ENCODE measurements at places on chromosomes 4 and X.

- no peak for DNase-seq
These were observed 26.2 kb downstream of the IRF2 start for GRCh38 chr4:184448141-184448540.

DNA sequence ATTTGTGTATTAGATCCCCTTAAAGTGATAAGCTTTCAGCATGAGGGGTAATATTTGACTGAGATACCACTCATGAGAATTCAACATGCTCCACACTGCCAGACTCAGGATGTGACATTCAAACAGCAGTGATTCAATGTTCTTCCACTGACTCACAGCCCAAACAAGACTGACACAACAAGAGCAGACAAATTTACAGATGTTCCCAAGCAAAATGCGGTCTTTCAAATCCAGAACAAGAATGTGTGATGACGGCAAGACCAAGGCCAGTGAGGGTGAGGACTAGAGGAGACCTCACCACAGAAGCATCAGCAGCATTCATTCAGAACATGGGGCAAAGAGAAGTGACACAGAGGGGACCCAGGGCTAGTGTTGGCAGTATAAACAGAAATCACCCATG is 99.3 kb upstream of the GRIA3 start:
- DNase-seq = no peak

DNA sequence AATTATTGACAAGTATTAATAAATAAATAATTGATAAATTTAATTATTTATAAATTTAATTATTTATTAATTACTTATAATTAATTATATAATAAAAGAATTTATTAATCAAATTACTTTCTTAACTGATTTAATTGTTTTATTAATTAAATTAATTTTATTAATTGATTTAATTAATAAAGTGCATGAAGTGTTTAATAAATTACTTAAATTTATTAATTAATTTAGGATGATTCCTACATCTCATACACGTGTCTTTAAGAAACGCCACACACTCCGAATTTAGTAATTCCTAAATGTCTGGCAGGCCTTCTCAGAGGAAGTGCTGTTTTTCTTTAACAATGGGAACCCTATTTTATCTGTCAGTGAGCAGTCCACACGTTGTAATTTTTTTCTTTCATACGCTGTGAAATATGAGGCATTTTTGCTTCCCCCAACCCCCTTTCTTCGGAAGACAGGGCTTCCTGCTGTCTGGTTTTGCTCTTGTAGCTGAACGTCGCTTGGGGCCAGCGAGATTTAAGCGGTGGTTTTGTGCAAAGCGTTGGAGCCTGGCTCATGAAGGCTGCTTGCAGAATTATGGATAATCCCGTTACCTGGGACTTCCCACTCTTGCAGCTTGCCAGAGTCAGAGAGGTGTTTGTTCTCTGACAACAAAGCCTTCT is 46.8 kb downstream of the CRLF2 start:
- DNase-seq = peak; percentile 68

DNA sequence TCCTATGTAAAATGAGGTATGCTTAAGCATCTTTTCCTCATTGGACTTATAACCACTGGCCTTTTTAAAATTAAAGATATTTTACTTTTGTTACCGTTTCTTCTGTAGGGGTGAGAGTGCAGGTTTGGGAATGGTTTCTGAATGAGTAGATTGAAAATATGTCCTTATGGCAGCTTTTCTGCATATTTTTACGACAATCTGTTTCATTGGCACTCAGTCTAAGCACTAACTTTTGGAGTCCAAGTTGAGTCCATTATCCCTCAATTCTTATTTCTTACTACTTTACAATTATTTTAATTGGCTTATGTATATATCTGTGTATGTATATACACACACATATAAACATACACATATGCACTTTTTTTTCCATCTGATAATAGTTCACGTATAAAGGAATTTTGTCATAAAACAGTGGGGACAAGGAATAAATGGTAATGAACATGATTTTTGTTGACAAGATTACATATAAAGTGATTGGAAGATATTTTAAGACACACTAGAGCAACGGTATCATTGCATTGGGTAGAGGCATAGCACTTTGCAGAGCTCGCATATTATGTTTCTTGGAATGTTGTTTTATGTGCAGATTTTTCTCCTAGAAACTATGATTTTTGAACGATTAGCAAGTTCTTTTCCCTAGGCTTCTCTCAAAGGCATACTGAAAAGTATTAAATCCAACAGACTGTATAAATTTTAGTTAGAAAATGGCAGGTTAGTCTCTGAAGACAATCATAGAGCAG is 133.0 kb downstream of the FAT4 start:
- DNase-seq = no peak

DNA sequence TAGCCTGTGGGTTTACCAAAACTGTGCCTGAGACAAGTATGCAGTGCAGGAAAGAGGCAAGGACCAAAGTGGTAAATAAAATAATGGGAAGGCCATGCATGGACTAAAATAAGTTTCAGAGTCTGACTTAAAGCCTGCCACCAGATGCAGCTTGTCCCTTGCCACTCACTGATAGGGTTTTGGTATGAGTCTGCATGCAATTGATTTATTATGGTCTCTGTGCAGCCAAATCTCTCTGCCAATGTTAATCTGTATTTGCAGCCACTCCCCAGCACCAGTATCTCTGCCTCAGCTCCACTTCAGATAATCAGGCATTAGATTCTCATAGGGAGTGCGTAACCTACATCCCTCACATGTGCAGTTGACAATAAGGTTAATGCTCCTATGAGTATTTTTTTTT is 5.5 kb upstream of the FGF2 start:
- DNase-seq = no peak

DNA sequence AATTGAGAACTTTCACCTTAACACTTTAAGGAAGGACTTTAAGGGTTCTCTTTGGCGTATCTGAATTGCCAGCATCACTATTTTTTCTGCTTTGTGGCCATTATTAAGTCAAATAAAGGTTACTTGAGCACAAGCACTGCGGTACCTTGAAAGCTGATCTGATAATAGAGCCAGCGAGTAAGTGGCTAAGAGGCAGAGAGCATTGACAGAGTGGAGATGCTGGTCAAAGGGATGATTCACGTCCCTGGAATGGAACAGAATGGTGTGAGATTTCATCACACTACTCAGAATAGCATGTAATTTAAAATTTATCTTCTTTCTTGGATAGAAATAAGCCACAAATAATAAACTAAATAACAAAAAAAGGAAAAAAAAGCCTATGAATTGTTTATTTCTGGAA is 57.1 kb upstream of the NPFFR2 start:
- DNase-seq = no peak

GRCh38 chrX:38149016-38149415 is 71.7 kb downstream of the SRPX start:
- no peak for DNase-seq

- no peak for DNase-seq
These were observed 20.8 kb upstream of the TMEM184C start for GRCh38 chr4:147596377-147596776.

GRCh38 chrX:153061732-153062131 is 5.5 kb downstream of the PNMA3 start:
- no peak for DNase-seq

DNA sequence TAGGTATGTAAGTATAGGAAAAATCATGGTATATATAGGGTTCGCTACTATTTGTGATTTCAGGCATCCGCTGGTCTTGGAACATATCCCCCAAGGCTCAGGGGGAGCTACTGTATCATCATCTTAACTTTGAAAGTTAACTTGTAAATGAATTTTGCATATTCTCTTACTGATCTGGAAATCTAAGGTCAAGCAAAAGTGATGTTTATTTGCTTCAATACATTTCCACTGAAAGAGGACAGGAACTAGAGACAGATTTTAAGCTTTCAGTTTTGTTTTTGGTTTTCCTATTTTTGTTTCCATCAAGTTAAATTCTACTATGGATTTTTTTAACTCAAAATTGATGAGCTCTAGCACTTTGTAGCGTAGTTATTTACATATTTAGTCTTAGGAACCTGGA is 56.2 kb downstream of the NAF1 start:
- DNase-seq = no peak

- DNase-seq = no peak
These were observed 48.0 kb upstream of the APELA start for GRCh38 chr4:164828955-164829354.

GRCh38 chr4:3416270-3416669 is 25.5 kb upstream of the HGFAC start:
- DNase-seq = no peak

GRCh38 chrX:129965166-129965565 is 17.3 kb upstream of the BCORL1 start:
- no peak for DNase-seq

GRCh38 chr4:31081366-31081765 is 361.2 kb downstream of the PCDH7 start:
- no peak for DNase-seq

DNA sequence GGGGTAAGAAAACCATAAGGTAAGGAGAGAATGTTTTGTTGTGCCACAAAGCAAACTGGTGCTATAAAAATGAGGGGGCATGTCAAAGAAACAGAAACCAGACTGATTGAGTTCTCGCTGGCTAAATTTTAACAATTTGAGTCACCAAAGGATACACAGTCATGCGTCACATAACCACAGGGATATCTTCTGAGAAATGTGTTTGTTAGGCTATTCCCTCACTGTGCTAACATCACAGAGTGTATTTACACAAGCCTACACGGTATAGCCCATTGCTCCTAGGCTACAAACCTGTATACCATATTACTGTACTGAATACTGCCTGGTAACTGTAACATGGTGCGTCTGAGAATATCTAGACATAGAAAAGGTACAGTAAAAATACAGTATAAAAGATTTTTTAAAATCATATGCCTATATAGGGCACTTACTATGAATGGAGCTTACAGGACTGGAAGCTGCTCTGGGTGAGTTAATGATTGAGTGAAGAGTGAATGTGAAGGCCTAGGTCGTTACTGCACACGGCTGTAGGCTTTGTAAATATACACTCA is 50.1 kb downstream of the FBXW7 start:
- DNase-seq = no peak

GRCh38 chr4:186727977-186728519 is 4.4 kb upstream of the FAT1 start:
- no peak for DNase-seq

DNA sequence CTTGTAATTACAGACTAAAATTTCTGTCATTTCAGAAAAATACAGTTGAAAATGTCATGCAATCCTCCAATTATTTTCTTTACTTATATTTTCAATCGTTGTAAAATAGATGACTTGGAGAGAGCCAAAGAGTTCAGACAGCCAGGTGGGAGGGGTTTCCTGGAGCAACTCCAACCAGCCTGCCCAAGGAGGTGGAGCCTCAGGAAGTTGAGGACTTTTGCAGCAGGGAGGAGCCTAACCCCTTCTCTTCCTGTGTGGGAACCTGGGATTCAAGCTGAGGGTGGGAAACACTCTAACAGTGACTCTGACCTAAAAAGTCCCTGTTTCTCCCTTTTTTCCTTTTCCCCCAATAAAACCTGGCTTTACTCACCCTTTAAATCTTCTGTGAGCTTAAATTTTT is 72.2 kb upstream of the GABRG1 start:
- DNase-seq = no peak

DNA sequence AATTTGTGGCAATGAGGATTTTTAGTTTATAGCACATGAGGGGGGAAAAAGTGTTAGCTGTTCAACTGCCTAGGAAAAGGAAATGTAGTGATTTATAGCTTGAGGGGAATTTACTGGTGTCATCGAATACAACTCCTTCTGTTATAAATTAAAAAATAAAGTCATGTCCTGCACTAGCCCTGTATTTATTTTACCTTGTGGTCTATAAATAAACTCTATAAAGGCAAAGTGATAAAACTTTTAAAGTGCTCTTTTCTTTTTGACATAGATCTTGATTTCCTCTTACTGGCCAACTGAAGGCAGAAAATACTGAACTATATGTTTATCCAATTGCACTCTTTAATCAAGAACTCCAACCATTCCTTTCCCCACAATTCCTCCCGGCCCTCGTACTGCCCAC is 672.1 kb upstream of the SLIT2 start:
- no peak for DNase-seq

DNA sequence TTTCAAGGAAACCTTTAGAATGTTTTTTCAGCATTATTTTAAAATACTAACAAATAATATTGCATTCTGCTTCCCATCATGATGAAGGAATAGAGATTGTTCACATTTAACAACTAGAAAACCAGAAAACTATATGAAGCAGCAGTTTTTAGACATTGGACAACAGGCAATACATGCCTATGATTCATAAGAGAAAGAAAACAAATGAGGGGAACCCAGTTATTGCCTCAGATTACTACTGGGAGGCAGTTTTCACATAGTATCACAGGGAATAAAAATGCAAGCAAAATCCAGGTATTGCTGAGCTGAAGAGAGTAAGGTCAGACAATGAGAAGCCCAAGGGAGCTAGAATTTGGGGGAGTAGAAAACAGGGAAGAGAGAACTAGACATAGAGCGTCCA is 373.6 kb downstream of the MAPK10 start:
- no peak for DNase-seq

DNA sequence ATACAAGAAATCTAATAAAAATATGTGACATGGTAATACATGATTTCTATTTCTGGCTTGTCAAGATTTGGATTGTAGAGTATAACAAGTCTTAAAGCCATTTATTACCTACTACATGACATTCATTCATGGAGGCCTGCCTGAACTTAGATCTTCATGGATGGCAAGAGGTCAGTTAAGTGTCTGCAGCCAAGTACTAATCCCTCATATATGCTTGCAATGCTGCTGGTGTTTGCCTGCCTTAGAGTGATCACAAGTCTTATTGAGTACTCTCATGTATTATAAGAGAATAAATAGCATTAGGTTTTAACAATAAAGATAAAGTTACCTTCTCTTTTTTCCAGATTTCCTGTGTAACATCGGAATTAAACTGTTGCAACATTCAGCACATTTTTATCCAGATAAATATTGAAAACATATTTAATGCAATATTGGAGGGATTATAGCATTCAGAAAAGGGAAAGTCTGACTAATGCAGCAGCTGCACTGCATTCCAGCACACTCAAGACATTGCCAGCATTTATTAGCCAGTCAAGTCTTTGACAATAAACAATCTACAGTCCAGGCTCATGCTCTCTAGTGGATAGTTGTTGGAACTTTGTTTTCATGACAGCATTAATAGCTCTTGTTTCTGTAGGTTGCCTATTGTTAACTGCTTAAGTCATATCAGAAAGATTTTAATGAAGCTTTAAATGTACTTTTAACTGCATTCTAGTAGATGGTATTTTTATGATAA is 737.1 kb downstream of the FAT4 start:
- no peak for DNase-seq

DNA sequence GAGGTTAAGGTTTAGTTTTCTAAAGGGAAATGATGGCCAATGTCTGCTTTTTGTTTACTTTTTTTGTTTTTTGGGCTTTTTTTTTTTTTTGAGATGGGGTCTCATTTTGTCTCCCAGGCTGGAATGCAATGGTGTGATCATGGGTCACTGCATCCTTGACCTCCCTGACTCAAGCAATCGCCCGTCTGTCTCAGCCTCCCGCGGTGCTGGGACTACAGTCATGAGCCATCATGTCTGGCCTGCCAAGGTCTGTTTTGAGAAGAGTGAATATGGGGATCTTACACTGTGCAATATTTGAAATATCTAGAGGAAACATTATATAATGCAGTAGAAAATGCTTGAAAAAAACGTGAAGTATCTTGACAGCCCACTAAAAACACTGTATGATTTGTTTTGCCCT is 162.5 kb downstream of the GASK1B start:
- no peak for DNase-seq

All from left forelimb (tissue), 1 donor.